ENCODE measurements at places on chromosomes 2 and 18.
A peak's percentile ranks its signal among the peaks of the same experiment; 100 is the strongest.

DNA sequence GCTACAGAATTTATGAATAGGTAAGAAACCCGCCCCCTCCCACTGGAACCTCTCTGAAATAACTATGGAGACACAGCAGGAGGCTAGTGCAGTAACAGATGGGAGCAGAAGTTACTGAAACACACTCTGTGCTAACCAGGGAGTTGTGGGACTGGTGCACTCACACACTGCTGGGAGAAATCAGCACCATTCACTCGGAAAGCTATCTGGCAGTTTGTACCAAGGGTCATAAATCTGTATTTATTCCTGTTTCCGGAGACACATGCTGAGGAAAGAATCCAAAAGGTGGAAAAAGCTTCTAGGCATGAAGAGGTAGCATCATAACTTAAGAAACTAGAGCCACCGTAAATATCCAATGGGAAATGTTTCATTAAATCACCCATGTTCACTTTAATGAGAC is 39.9 kb downstream of the TGFA start:
- DNase-seq, result no peak

DNA sequence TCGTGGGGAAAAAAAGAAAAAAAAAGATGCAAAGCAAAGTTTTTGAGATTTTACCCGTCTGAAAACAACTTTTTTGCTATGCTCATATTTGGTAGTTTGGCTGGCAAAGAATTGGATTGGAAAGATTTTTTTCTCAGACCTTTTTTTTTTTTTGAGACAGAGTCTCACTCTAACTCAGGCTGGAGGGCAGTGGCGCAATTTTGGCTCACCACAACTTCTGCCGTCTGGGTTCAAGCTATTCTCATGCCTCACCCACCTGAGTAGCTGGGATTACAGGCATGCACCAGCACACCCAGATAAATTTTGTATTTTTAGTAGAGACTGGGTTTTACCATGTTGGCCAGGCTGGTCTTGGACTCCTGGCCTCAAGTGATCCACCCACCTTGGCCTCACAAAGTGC is 56.3 kb upstream of the TANC1 start:
- DNase-seq, result no peak

DNA sequence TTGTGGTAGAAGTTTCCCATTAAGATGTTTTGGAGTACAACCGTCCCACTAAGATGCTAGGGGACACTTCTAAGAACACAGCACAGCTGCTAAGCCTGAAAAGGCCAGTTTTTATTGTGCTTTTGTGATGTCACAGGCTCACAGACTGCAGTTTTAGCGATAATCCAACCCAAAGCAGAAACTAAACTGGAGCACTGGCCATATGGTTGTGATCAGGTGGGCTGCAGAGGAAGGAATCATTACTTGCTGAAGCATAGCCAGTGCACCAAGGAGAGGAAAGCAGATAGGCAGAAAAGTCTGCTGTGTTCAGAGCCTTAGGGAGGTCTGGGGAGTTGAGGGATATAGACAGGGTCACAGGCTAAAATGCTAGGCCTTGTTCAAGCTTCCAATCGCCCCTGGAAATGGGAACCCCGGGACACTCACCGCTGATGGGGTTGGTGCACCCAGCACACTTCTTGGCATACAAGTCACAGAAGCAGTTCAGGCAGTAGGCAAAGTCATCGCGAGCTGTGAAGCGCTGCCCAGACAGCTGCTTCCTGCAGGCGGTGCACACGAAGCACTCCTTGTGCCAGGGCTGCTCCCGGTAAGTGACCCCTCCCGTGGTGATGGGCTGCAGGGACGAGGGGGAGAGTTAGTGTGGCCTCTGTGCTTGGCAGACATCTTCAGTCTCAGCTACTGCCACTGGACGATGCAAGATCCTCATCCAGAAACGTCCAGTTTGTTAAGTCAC is 25.7 kb downstream of the C2orf49 start:
- DNase-seq, result no peak

- no peak for DNase-seq
Observed at GRCh38 chr2:174503161-174503809, 16.5 kb upstream of the GPR155 start.

- no peak for DNase-seq
Observed at GRCh38 chr2:57962861-57963260, 83.7 kb upstream of the VRK2 start.

GRCh38 chr2:40915651-40916050 is 463.8 kb upstream of the SLC8A1 start:
- no peak for DNase-seq

- no peak for DNase-seq
Observed at GRCh38 chr2:53740170-53740569, 27.4 kb upstream of the CHAC2 start.

- DNase-seq, result peak; percentile 83
Observed at GRCh38 chr18:12520442-12520992, 112.8 kb downstream of the PRELID3A start.

- DNase-seq, result no peak
Observed at GRCh38 chr2:237289139-237289538, 124.8 kb downstream of the COL6A3 start.

DNA sequence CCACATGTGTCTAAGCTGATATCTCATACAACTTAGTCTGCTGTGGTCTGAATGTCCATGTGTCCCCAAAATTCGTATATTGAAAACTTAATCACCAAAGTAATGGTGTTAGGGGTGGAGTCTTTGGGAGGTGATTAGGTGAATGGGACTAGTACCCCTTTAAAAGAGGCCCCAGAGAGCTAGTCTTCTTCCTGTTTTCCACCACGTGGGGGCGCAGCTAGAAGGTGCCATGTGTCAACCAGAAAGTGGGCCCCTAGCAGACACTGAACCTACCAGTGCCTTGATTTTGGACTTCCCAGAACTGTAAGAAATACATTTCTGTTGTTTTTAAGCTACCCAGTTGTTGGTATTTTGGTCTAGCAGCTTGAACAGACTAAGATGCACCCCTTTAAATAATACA is 86.6 kb downstream of the ASB1 start:
- DNase-seq, result no peak

- no peak for DNase-seq
Observed at GRCh38 chr2:175872005-175872348, 130.1 kb downstream of the LNPK start.

DNA sequence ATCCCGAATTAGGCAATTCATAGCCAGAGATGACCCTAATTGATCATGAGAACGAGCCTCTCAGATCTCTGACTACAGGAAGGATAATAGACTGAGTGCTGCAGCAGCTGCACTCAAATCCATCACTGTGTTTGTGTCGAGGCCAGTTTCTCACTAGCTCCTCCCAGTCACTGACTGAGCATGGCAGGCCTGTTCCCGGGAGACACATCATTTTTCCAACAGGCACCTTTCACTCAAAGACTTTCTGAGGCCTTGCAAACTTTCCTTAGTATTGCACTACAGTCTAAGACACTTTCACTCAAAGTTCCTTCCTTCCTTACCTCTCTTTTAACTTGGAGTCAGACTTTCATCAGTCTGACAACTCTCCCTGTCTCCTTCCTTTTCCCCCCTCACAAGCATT is 13.7 kb downstream of the SOS1 start:
- DNase-seq, result peak; percentile 38

DNA sequence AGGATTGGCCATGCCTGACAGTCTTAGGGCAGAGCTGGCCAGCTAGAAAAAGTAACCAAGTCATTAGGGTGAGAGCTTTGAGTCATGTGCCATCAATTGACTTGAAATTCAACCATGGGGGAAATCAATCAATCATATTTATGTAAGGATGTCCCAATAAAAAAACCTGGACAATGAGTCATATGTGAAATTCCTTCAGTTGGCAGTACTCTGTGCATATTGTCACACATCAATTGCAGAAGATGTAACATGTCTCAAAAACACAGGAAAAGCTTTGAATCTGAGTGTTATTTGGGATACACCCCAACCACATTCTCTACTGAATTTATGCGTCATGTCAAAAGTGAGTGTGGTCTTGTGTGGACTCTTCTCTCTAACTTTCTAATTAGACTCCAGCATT is 1004.1 kb upstream of the NRXN1 start:
- no peak for DNase-seq

DNA sequence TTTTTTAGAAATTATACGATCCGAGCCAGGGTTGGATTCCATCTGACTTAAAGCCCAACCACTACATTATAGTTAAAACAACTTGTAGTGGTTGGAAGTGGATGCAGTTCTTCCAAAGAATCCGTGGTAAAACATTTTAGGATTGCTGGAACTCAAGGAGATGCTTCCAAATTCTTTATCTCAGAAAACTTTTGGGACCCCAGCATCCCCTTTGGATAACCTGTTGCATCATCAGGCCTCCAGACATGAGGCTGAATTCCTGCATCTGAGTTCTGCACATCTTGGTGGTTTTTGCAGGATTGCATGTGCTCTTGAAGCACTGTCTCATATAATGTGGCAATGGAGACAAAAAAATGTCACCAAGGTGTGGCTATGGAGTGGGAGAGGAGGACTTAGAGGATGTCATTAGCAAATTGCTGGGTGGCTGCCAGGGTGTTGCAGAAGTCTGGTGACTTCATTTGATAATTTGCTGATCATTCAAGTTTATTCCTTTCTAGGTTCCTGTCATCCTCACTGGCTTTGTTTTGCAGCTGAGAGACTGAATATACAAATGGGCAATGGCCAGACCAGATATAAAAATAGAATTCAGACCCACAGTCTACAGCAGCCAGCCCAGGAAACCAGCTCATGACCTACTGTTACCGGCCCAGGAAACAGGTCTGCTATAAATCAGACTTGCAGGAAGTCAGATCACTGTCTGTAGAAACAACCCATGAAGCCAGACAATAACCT is 207.7 kb downstream of the BCL2 start:
- DNase-seq, result no peak

DNA sequence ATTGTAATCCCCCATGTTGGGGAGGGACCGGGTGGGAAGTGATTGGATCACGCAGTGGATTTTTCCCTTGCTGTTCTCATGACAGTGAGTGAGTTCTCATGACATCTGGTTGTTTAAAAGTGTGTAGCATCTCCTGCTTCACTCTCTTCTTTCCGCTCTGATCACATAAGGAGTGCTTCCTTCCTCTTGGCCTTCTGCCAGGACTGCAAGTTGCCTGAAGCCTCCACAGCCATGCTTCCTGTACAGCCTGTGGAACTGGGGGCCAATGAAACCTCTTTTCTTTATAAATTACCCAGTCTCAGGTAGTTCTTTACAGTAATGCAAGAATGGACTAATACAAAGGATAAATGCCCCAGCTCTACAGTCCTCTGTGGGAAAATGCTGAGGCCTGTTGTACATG is 437.5 kb upstream of the NXPH2 start:
- DNase-seq, result no peak

DNA sequence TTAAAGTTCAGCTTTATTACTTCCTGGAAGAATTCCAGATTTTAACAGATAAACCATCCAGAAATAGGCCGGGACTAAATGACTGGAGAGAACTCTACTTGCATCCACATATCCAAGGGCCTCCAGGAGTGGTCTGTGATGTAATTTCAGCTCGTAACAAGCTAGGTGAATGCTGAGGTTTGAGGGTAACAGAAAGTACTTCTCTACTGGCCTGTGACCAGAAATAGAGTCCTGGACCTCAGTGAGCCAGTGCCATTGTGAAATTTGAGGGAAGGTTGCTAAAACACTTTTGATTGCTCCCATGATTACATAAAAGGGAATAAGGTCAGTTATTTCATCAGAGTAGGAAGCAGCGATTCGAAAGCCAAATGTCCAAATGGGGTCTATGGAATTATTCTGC is 158.1 kb downstream of the DOCK10 start:
- DNase-seq, result no peak

DNA sequence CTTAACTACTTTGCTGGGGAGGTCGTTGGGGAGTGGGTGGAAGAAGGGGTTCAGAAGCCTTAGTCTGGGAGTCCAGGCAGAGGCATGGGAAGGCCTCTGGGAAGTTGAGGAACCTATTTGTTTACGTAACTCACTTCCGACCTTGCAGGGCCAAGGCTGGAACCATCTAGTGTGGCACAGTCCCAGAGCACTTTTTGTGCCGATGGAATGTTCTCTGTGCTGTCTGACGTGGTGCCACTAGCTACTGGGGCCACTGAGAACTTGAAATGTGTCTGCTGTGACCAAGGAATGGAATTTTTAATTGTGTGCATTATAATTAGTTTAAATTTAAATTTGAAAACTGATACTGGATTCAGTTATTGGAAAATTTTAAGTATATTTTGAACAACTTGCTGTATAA is 139.7 kb downstream of the FAM161A start:
- no peak for DNase-seq

- no peak for DNase-seq
Observed at GRCh38 chr2:171018522-171018921, 89.5 kb downstream of the GORASP2 start.

- DNase-seq, result no peak
Observed at GRCh38 chr2:218129458-218130135, 3.8 kb downstream of the CXCR2 start.

DNA sequence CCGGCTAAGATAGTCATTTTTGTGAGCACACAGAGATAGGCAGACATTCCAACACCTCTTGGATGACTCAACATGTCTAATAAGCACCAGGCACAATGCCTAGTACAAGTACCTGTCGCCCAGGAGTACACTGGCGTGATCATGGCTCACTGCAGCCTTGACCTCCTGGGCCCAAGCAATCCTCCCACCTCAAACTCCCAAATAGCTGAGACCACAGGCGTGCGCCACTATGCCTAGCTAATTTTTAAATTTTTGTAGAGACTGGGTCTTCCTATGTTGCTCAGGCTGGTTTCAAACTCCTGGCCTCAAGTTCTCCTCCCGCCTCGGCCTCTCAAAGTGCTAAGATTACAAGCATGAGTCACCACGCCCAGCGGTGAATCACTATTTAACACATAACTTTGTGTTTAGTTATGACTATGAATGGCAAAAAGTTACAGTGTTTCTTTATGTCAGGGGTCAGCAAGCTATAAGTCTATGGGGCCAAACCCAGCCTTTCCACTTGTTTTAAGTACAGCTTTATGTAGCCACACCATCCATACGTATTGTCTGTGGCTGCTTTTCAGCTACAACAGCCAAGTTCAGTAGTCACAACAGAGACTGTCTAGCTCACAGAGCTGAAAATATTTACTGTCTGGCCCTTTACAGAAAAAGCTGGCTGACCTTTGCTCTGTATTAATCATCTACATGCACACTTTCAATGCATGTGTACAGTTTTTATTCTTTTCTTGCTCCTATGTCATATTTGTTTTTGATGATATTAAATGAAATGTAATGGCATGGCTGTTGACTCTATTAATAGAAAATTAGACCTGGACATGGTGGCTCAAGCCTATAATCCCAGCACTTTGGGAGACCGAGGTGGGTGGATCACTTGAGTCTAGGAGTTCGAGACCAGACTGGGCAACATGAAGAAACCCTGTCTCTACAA is 18.7 kb downstream of the ORC2 start:
- DNase-seq, result no peak

DNA sequence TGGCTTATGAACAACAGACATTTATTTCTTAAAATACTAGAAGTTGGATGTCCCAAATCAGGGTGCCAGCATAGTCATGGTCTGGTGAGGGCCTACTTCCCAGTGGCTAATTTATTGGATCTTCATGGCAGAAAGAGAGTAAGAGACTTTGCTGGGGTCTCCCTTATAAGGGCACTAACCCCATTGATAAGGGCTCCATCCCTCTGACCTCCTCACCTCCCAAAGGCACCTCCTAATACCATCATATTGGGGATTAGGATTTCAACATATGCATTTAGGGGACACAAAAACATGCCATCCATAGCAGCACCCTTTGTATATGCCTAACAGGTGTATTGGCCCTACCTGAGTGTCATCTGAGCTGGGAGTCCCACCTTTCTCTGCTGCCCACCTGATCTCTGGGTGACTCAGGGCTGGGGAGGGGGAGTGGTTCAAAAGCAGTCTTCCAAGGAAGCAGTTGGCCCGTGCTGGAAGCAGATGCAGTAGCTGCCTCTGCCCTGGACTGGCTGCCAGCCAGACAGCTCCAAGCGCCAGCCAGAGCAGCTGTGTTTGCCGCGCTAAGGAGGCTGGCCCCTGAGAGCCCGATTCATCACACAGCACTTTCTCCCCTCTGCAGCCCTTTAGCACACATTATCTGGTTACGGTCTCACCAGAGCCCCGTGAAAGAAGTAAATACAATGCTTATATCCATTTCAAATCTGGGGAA is 84.6 kb downstream of the SMAD7 start:
- peak; percentile 15 for DNase-seq
